ENCODE measurements at places on chromosomes 2 and 18. TPM values are rescaled to one million over a fixed set of nuclear protein-coding genes. Genes with fewer than 3 reads are reported as not detected.

TMEM178A gene
- total RNA-seq: 0.66 TPM

DNA sequence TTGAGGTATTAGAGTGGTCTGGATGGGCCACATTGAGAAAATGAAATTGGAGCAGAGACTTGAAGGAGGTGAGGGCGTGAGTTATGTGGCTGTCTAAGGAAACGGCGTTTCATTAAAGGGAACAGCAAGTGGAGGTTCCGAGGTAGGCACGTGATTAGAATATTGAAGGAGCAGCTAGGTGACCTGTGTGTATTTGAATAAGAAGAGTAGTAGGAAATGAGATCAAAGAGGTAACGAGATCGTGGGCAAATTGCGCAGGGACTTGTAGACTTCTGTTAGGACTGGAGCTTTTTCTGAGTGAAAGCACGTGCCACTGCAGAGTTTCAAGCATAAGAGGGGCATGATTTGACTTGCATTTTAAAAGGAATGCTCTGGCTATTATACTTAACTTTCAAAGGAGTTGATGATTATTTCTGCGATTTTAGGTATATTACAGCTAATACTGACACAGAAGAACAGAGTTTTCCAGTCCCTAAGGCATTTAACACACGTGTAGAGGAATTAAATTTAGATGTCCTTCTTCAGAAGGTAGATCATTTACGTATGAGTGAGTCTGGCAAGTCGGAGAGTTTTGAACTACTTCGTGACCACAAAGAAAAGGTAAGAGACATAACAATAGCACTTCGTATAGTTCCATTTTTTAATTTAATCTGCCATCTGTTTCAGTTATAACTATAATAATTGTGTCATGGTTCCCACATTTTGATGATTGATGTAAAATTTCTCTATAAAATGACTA, 48.7 kb downstream of the RMDN2 start:
- no peaks in the 10 kb centered on the region for H3K27me3 ChIP-seq
- DNase-seq: no peak
- H3K4me1 ChIP-seq: peaks cover 5% of the 10 kb centered on the region
- H3K36me3 ChIP-seq: no peaks in the 10 kb centered on the region
- H3K4me3 ChIP-seq: no peak overlapping the region
- H3K27ac ChIP-seq: no peak overlapping the region

DNA sequence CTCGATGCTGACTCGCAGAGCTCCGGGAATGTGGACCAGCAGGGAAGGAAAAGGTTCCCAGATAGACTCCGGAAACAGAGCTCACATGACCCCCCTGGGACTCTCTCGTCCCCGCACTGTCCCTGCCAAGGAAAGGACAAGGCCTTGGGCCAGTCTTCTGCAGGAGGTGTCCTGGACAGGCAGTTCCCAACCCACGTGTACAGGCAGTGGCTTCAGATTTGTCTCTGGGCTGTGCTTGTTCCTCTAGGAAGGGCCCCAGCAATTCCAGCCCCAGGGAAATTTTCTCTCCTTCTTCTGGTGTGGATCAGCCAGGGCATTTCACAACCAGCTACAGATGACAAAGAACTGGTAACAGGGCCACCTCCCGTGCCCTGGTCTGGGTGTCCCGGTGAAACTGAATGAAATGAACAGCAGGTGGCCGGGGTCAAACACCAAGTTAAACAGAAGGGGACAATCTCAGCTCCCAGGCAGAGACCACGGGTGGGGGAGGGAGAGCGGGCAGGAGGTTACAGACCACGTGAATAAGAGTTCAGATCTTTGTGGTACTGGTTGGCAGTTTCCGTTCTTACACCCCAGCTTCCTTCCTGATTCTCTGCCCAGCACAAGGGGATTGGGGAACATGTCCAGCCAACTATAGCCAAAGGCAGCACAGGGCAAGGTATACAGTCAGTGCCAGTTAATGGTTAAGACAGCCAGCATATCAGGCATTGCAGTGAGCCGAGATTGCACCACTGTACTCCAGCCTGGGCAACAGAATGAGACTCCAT, 52.2 kb upstream of the CAB39 start:
- H3K4me3 ChIP-seq: no peak overlapping the region
- peak; percentile 55 for DNase-seq
- no peaks in the 10 kb centered on the region for H3K36me3 ChIP-seq
- peak overlapping the region; percentile 53 for H3K27ac ChIP-seq
- no peaks in the 10 kb centered on the region for H3K27me3 ChIP-seq

DNA sequence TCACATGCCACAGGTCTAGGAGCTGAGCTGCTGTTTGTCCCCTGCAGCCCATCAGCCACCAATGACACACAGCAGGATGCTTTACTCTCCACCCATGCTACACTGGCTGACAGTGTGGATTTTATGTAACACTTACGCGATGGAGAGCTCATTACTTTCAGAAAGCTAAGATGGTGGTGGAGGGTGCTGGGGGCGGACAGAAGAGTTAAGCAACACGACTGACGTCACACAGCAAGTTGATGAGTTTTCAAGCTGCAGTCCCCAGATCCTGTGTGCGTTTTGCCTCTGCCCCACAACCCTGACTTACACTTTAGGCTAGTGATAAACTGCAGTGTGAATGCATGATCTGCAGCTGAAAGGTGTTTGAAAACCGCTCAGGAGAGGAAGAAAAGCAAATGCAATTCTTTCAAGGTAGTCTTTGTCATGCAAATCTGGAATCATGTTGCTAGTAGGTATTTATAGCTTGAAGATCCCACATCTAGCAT, 42.4 kb downstream of the MRPS5 start:
- H3K27ac ChIP-seq: no peak overlapping the region
- H3K27me3 ChIP-seq: peaks cover 15% of the 10 kb centered on the region
- no peaks in the 10 kb centered on the region for H3K4me1 ChIP-seq
- no peak for DNase-seq

DNA sequence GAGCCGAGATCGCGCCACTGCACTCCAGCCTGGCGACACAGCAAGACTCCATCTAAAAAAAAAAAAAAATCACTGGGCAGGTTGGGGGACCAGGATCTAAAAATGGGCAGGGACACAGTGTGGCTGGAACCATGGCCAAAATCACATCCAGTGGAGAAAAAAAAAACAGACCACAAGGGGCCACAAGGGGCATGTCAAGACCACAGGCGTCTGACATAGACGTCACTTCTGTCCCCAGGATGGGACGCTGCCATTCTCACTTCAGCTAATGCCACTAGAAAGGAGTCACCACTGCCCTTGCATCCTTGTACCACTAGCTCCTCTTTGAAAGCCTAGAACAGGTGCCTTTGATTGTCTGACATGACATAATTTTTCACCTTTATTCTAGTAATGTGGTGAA, 2.5 kb upstream of the POMC start:
- no peak for DNase-seq
- H3K27ac ChIP-seq: no peak overlapping the region
- H3K36me3 ChIP-seq: no peaks in the 10 kb centered on the region
- peaks cover 32% of the 10 kb centered on the region for H3K27me3 ChIP-seq

HSBP1L1 gene
- total RNA-seq: 52.0 TPM

GRCh38 chr18:12366784-12367183, 10.2 kb downstream of the AFG3L2 start:
- peaks cover 59% of the 10 kb centered on the region for H3K36me3 ChIP-seq
- H3K4me3 ChIP-seq: no peak overlapping the region
- DNase-seq: no peak
- no peaks in the 10 kb centered on the region for H3K27me3 ChIP-seq
- no peak overlapping the region for H3K27ac ChIP-seq

SOX11 gene
- not detected for total RNA-seq

GRCh38 chr2:127471286-127471988, 53.2 kb downstream of the PROC start:
- no peak for DNase-seq
- no peak overlapping the region for H3K27ac ChIP-seq
- no peaks in the 10 kb centered on the region for H3K36me3 ChIP-seq
- no peak overlapping the region for H3K4me3 ChIP-seq

DNA sequence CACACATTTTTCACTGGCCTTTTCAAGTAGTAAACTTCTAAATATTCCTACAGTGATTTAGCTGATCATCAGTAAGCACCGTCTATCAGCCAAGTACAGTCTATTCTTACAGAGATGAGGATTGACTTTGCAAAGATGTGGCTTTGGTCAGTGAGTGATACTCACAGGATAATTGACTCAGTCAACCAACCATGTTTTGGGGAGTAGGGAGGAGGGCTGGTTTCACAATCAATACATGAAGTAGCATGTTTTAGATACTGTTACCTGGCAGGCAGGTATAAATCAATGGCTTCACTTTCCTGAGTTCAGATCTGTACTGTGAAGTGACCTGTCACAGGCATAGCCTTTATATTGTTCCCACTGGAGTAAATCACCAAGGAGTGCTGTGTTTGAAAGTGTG, 27.2 kb downstream of the OSBPL6 start:
- no peak for DNase-seq
- no peaks in the 10 kb centered on the region for H3K4me1 ChIP-seq
- H3K4me3 ChIP-seq: no peak overlapping the region
- H3K27ac ChIP-seq: no peak overlapping the region

GRCh38 chr2:98923244-98923940, 12.6 kb downstream of the CRACDL start:
- H3K27ac ChIP-seq: no peak overlapping the region
- H3K4me3 ChIP-seq: no peak overlapping the region
- no peaks in the 10 kb centered on the region for H3K4me1 ChIP-seq
- no peak for DNase-seq
- H3K36me3 ChIP-seq: no peaks in the 10 kb centered on the region
- peaks cover 7% of the 10 kb centered on the region for H3K27me3 ChIP-seq

DNA sequence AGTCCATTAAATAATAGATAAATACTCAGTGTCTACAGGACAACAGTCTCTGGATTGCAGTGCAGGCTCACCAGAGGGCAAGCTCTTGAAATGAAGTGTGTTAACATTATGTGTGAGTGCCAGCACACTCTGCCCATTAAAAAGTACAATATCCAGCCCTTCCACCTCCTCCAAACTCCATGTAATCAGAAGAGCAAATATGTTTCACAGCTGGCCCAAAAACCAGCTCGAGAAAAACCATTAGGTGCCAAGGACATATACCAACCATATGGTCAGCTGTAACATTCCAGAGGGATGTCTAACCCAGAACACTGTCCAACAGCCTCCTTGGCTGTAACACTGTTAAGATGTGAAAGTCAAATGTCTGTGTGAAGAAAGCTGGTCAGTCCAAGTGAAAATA, 112.2 kb downstream of the ZNF385B start:
- no peak overlapping the region for H3K4me3 ChIP-seq
- no peaks in the 10 kb centered on the region for H3K36me3 ChIP-seq
- H3K4me1 ChIP-seq: no peaks in the 10 kb centered on the region
- H3K27ac ChIP-seq: no peak overlapping the region

DNA sequence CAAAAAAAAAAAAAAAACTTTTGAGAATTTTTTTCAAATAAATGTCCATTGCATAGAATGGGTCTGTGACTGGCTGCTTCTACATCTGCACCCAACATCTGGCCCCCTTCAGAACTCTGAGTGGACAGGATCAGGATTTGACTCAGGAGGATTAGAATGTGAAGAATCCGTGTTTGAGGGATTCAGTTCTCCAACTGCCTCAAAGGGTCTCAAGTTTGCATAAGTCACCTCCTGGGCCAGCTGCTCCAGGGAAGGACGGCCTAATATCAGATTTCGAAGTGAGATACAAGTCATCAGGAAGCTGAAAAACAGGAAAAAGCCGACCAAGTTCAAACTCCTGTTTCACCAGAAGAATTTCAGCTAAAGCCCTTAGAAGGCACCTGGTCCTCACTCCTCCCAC, 10.9 kb downstream of the MAT2A start:
- no peaks in the 10 kb centered on the region for H3K36me3 ChIP-seq
- no peak overlapping the region for H3K4me3 ChIP-seq
- no peak for DNase-seq

- H3K27ac ChIP-seq: no peak overlapping the region
- no peaks in the 10 kb centered on the region for H3K27me3 ChIP-seq
- H3K4me3 ChIP-seq: no peak overlapping the region
- no peak for DNase-seq
Measured at GRCh38 chr2:197674591-197674990, 796 bp downstream of the RFTN2 start.

TPGS2 gene
- total RNA-seq: 94.6 TPM

DNA sequence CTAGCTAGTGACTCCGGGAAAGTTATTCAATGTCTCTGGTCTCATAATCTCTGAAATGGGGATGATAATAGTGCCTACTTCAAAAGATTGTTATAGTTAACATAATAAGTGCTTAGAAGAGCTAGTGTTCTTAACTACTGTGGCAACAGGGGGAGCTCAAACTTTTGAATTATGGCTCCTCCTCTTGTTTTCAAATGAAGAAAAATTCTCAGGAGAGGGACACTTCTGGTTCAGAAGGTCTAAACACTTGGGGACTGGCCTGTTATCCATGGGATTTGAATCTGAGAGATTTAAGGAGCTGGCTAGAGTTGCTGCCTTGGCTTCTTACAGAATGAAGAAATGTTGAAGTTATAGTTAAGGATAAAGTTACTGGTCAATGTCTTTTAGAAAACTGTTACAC, 92.2 kb upstream of the ITGB6 start:
- DNase-seq: no peak
- H3K36me3 ChIP-seq: peaks cover 15% of the 10 kb centered on the region
- H3K4me3 ChIP-seq: no peak overlapping the region
- peaks cover 58% of the 10 kb centered on the region for H3K4me1 ChIP-seq

- DNase-seq: no peak
- H3K4me1 ChIP-seq: peaks cover 27% of the 10 kb centered on the region
- H3K27me3 ChIP-seq: no peaks in the 10 kb centered on the region
- peak overlapping the region; percentile 43 for H3K27ac ChIP-seq
- peak overlapping the region; percentile 58 for H3K4me3 ChIP-seq
Measured at GRCh38 chr18:48136051-48136826, 205.8 kb upstream of the SMAD2 start.
